Stimulated activated CD8-positive, alpha-beta memory T cell treated with anti-CD3 and anti-CD28 coated beads, Interleukin-4, amount 100 ng/mL, for 24 hours (primary cell): ENCODE measurements at places on chromosomes 6 and 20.

DNA sequence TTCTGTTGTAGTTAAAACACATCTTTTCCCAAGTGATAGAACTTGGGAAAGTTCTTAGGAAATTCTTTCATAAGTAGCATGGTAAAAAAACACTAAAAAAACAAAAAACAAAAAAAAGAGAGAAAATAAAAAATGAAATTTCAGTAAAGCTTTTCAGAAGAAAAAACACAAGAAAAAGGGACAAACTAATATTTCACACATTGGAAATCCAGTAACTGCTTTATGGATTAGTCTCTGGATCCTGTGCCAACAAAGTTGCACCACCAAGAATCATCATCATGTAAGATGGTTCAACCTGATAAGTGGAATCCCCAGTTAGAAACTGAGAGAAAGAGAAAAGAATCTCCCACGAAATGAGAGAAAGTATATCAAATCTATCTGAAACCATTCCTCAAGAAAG, 144.2 kb downstream of the GMDS start:
- DNase-seq: no peak

GRCh38 chr20:62707921-62708521, 615 bp upstream of the NTSR1 start:
- no peak for DNase-seq

DNA sequence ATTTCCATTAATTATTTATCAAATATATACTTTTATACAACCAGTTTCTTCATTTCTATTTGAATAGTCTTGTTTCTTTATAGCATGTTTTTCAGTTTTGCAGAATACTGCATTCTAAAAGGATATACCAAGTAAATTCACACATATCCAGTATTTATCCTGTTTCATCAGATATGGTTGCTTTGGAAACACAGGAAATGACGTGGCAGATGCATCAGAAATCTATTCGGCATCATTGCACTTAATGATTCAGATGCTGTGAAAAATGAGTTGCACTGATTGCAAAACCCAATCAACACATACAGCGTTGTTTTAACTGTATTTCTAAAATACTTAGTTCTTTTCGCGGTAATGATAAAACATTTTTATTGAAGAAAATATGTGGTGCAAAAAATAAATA, 594.9 kb downstream of the CDH26 start:
- no peak for DNase-seq

DNA sequence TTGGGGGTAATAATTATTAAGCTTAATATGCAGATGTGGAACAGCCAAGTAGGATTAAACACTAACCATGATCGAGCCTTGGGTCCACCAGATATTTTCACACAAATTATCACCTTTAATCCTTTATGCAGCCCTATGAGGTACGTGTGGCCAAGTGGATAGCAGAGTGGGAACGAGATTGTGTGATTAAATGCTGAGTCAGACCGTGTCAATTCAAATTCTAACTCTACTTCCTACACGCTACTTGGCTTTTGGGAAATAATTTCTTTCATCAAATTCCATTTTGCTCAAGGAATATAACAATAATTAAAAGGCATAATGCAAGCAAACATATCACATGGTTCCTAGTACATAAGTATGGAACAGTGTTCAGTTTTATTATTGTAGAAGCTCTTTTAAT, 329.2 kb downstream of the CBLN4 start:
- DNase-seq: no peak

DNA sequence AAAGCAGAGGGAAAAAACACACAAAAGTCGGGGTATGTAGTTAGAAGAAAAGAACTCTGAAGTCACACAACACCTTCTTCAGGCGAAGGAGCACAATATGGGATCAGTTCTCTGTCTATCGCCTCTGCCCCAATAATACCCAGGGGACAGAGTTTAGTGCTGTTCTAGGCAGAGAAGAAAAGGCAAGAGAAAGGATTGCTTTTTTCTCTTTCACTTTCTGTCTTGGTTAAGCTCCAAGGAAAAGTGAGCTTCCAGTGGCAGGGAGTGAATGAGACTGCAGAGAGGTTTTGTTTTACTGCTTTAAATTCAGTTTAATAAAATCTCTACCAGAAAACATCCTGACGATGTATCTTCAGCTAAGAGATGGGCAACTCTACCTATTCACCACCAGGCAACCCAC, 86.6 kb upstream of the STXBP5 start:
- no peak for DNase-seq

GRCh38 chr6:5557506-5557905, 296.2 kb downstream of the FARS2 start:
- no peak for DNase-seq

DNA sequence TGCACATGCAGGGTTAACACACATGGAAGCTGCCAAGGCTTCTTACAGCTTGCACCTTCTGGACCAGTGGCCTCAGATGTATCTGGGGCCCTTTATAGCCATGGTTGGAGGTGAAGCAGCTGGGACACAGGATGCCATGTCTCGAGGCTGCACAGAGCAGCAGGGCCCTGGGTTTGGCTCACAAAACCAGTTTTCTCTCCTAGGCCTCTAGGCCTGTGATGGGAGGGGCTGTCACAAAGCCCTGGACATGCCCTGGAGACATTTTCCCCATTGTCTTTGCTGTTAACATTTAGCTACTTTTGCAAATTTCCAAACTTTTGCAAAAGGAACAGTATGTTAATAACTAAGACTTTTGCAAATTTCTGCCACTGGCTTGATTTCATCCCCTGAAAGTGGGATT, 18.2 kb upstream of the GSTA1 start:
- DNase-seq: no peak

DNA sequence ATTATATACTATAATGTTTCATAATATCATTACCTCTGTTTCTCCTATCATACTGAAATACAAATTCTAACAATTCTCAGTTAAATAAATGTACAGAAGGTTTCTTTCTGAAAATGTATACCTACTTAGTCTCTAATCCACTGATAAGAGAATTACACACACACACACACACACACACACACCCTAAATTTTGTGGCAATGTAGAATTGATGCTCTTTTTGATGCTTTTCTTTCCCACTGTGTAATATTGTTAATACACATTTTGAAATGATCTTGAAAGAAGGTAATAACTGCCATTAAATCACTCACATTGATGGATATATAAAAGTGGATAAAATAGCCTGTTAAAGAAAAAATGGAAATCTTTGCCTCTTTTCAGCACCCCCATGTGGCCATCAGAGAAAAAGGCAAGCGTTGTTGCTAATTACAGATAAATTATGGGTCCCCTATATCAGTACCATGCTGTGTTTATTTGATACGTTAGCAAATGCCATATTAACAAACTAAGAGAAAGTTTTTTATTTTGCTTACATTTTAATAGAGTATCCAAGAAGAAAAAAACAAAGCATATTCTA, 76.6 kb upstream of the VGLL2 start:
- no peak for DNase-seq

DNA sequence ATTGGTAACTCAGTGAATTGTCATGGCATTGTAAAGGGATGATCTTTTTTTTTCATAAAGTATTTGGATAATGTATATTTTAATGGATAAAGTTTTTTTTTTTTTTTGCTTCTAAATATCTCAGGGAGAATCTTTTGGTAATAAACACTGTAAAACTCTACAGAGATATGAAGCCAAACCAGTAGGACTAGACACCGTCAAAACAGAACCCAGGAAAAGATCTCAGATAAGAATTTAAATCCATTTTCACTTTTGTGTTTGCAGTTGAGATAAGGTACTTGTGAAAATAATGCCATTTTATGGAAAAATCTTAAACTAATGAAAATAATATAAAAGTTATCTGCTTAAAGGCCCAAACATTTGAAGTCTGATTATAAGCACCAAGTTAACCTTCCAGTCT, 27.0 kb downstream of the FAM83B start:
- no peak for DNase-seq

- no peak for DNase-seq
Measured at GRCh38 chr6:165119231-165120020, 190.0 kb downstream of the C6orf118 start.

DNA sequence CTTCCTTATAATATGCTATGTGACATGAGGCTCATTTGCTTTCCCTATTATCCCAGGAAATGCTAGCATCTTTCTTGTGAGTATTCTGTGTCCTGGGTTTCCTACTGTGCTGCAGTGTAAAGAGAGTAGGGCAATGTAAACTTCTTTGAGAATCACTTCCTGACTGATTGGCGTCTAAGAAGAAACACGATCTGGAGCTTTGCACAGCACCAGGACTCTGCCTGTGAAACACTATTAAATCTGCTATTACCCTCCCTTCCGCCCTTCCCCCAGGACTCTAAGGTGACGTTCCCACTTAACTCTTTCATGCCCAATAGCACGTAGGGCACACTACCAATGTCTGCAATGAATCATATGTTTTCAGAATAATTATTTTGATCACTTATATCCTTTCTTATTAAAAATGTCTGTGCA, 607.3 kb upstream of the CITED2 start:
- DNase-seq: no peak

GRCh38 chr6:159042003-159042825, 2.6 kb downstream of the TAGAP start:
- no peak for DNase-seq

DNA sequence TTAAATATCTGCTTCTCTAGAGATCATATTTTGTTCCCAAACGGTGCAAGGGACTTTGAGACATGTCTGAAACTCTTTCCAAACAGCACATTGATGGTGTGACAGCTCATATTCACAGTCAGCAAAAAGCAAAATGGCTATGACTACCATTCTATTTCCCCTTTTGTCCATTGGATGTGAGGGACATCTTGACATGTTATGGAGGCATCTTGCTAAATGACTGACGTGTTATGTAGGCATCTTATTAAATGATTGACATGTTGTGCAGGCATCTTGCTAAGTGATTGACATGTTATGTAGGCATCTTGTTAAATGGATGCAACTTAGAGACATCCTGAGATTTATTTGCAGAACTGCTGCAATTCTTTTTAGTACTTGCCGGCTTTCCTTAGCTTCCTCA, 255.8 kb downstream of the DLL1 start:
- no peak for DNase-seq

GRCh38 chr6:113634352-113635163, 222.6 kb upstream of the MARCKS start:
- no peak for DNase-seq

DNA sequence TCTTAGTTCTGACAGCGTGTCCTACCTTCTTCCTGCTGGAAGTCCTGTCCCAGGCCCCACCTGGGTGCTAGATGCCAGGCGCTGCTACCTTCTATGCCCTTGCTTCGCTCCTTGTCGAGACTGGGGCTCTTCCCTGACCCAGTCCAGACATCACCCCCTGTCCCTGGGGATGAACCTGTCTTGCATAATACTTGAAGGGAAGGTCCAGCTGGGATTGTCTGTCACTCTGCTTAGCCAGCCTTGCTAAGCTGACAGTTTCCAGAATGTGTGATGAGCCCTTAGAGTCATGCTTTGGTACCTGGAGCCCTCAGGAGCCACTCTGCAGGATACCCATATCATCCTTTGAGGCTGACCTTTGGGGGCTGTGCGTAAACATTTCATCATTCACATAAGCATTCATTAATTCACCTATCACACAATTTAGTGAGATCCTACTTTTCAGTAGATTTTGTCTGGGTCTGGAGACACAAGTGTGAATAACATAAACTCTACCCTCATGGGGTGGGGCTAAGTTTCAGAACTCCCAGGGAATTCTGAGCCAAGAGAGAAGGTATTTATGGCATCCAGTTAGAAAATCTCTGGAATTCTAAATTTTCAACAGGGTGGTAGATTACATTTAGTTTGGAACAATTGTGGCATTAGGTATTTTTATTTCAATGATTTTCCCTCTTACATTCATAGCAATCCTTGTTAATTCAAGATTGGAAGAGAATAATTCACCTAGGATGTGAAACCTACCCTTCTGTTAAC, 151.1 kb upstream of the HDAC2 start:
- DNase-seq: no peak

DNA sequence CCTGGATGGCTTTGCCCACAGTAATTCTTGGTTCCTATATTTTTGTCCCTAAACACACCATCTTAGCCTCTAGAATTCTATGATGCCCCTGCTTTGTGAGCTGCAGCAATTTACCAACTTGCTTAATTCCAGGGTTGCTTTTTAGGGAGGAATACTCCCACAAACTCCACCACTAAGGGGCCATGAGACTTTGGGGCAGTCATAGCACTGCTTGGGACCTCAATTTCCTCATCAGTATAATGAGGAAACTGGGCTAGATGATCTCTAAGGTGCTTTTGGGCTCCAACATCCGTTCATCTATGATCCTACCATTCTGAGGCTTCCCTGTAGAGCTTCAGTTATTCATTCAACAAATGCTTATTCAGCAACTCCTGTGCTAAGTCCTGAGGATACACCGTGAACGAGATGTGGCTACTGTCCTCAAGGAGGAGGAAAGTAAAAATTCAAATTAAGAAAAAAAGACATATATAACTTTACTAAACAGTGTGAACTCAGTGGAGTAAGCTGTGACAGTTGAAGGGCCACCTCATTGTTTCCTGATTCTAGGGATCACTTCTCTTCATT, 75.3 kb downstream of the PRDM1 start:
- no peak for DNase-seq
